GM12864 (cell line): ENCODE measurements at places on chromosomes 16 and 17.

DNA sequence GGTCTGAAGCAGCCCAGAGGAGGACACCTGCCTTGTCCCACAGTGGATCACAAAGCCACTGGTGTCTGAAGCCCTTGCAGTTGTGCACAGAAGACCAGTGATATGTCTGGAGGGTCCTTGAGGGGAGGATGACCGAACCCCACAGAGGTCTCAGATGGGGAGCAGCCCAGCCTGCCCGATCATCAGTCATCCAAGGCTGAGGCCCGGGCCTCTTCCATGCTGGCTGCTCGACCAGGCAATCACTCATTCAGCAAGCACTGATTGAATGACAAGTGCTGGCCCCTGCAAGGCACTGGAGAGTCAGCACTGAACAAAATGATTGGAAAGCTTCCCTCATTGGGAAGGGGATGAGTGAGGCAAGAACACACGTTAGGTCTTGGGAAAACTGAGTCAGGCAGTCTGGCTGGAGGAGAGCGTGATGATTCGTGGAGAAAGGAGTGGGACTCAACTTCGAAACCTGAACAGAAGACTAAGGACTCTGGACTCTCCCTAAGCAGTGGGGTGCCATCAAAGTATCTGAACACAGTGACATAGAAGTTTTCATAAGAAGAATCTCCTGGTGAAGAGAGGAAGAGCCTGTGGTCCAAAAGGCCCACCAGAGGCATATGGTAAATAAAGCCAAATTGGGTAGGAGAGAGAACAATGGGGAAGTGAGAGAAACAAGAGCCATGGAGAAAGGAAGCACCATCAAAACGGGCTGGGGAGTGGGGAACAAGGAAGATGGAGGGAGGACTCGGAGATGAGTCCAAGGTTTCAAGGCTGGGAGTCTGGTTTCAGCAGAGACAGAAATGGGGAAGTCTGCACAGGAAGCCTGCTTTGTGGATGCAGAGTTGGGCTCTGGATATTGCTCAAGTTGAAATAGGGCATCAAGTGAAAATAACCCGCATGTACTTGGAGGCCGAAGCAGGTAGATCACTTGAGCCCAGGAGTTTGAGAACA, 10.2 kb downstream of the PIK3R5 start:
- no peak for DNase-seq

- no peak for DNase-seq
These were observed 64.8 kb downstream of the CACNG1 start for GRCh38 chr17:67109111-67109510.

DNA sequence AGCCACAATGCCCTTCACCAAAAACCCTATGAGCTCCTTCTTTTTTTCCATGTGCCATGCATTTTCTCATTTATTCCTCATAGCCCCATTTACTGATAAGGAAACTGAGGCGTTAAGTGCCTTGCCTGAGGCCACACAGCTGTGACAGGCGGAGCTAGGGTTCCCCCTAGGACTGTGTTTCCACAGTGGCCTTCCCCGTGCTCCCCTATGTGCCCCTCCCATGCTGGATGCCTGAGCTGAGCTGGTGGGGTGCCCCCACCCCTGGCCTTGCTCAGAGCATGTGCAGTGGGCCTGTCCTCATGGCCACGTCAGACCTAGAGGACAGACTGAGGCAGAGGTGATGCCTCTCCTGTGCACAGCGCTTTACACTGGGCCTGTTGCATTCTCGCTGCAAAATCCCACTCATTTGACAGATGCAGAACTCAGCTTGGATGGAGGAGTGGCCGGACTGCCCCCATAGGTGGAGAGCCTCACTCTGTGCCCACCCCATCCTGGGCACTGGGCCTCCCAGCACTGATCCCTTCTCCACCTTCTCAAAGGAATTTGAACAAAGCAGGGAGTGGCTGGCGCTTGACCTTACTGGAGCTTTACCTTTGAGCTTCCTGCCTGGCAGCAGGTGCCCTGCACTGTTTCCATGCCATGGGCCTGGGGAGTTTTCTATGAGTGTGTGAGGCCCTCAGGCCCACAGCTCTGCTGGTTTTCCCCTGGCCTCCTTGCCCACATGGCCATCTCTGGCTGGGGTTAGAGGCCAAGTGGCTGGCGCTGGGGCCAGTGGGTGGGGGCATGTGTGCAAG, 2.6 kb downstream of the MAP2K3 start:
- no peak for DNase-seq

DNA sequence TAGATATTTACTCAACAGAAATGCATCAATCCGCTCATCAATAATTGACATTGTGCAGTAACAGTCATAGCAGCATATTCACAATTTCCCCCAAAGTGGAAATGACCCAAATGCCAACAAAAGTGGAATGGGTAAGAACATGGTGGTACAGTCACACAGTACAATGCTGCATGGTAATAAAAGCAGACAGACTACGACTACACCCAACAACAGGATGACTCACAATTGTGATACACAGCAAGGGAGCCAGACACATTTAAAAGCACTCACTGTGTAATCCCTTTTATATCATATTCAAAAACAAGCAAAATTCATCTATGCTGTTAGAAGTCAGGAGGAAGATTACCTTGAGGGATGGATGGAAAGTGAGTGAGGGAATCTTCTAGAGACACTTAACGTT, 76.5 kb upstream of the NUDT7 start:
- DNase-seq = no peak

DNA sequence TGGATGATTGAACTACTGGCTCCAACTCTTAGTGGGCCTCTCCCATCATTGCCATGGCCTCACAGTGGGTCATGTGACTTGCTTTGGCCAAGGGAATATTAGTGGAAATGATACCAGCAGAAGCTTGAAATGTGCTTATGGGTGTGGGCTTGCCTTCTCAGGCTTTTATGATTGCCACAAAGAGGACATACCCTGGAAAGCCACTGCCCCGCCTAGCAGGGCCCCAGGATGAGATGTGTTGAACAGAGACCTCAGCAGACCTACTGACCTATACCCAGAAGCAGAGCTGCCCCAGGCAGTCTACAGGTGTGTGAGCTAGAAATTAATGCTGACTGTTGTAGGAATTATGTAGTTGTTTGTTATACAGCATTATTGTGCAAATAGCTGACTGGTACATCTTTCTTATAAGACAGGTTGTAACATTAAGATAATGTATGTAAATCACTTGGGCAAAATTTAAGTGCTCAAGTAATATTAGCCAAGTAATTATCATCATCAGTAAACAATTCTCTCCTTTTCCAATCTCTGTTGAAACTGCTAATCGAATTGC, 67.8 kb upstream of the CDH5 start:
- DNase-seq = no peak

DNA sequence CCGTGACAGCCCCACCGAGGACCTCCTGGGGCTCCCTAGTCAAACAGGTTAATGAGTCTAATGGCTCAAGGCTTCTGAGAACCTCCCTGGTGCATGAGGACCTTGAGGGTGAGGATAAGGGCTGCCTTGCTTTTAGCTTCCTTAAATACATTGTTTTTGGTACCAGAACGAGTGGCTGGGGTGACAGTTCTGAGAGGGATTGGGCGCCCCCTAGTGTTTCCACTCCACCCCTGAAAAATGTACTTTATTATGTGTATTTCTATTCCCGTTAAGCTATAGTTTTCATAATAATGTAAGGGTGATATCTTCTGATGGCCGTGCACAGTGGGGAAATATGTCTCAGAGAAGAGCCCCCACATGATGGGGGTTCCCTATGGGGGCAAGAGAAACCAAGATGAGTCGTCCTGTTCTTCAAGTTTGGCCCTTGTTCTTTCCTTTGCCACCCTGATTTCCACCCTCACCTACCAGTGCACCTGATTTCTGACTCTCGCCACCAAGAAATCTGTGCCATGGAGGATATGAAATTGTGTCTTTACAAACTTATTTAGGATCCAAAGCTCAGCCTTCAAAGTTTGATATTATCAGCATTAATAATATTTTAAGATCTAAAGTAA, 14.5 kb upstream of the VWA3A start:
- peak; percentile 37 for DNase-seq

GRCh38 chr17:36934692-36935630, 2.3 kb upstream of the LHX1 start:
- no peak for DNase-seq

GRCh38 chr16:820748-821147, 20.2 kb upstream of the GNG13 start:
- DNase-seq = no peak

DNA sequence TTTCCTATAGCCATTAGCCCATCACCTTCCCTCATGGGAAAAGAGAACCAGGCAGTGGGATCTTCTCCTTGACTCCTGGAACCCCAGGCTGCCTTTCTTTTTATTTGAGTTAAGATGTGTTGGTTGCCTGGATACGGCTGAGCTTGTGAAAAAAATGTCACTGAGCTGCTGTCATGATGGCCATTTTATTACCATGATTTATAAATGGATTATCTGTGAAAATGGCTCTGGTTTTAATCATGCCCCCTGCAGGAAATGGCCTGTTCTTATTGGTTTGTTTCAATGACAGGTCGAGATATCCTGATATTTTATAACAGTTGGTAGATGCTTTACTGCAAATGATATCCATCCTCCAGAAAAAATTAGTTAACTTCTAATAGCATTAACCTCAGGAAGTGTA, 640.4 kb downstream of the CDH11 start:
- DNase-seq = no peak

- DNase-seq = no peak
These were observed 16.4 kb upstream of the TMED6 start for GRCh38 chr16:69367980-69368379.

DNA sequence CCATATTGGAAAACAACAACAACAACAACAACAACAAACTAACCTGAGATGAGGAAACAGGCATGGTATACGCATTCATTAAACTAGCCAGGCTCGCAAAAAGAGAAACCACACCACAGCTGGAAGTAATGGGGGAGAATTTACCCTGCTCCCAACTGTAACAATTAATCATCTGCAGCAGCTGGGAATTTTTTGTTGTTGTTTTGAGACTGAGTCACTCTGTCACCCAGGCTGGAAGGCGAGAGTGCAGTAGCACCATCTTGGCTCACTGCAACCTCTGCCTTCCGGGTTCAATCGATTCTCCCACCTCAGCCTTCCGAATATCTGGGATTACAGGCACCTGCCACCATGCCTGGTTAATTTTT, 16.3 kb downstream of the PRPSAP1 start:
- DNase-seq = no peak

DNA sequence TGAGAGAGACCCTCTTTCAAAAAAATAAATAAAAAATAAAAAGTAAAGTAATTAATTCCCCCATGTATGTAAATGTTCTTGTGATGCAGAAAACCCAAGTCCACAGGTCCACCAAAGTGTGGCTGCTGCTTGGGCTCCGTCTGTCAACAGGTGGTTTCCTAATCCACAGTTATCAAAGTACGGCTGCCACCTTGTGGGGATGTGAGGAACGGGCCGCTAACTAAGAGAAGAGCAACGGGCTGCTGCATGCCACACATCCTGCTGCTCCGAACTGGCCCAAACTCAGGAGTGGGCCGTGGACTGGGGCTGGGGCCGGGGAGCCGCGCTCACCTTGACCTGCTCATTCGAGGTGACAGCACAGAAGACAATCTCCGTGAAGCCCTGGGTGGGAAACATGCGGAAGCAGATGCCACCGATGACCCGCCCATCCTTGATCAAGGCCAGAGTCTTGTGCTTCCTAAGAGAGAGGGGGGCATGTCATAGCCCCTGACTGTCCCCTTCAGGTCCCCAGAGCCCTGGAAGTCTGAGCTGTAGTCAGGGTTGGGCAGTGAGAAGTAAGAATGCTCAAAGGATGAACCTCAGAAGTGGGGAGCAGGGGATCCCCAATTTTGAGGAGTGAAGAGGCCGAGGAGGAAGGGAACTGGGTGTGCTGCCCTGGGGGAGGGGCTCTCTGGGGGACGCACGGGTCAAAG, 4.3 kb downstream of the KAT2A start:
- peak; percentile 78 for DNase-seq

DNA sequence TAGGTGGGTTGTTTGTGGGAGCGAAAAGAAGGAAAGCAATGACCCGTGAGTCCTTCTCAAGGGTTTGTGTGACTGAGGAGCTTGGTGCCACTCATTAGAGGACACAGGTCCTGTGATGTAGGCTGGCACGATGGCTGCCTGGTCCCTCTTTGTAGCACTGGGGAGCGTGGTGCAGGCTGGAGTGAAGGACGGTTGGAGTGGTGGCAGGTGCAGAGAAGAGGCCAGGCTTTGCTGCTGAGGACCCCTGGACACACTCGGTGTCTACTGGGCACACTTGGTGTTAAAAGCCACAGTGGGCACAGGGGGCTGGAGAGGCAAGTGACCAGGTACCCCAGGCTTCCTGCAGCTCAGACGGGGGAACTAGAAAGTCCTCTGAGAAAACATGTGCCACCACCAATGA, 106.0 kb downstream of the NTN1 start:
- DNase-seq = no peak

DNA sequence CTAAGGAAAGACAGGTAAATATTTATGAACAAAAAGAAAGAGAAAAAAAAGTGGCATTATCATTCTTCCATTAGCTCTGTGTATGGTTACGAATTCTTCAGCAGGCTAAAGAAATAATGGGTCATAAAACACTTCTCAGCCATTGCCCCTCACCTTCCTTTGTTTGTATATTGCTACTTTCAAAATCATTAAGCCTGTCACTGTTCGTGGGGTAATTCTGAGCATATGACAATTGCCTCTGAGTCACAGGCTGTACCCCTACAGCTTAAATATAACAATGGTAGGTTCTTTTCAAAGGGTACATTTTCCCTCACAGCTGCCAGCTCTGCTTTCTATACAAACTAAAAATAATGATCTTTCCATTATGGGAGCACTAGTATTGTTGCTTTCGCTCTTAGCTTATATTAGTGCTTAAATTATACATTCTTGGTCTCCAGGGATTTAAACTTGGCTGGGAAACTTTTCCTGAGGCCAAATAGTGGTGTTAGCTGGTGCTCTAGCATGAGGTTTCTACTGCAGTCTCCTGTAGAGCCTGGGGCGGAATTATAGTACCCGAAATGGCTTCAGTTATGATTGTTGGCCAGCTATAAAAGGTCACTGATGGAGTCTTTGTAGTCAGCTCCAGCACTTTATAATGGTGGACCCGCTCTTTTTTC, 74.7 kb upstream of the CDH11 start:
- no peak for DNase-seq
